ENCODE measurements at places on chromosomes 5 and 9.

GRCh38 chr9:118721923-118722322 is 647.3 kb downstream of the BRINP1 start:
- DNase-seq: no peak

DNA sequence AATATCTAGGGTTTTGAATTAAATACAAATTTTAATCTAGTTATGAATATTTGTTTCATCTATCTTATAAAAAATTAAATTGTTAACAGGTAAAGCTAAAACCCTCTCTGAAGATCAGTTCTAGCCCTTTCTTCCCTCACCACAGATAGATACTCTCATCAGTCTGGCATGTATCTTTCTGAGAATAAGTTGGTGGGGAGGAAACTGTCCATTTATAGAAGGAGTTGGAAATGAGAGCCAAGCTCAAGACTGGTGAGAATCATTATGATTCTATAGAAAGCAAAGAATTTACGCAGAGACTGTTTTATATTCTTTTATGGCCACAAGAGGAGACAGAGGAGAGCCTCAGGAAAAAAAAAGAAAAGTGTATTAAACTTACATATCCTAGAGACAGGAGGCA is 59.0 kb downstream of the STARD4 start:
- no peak for DNase-seq

DNA sequence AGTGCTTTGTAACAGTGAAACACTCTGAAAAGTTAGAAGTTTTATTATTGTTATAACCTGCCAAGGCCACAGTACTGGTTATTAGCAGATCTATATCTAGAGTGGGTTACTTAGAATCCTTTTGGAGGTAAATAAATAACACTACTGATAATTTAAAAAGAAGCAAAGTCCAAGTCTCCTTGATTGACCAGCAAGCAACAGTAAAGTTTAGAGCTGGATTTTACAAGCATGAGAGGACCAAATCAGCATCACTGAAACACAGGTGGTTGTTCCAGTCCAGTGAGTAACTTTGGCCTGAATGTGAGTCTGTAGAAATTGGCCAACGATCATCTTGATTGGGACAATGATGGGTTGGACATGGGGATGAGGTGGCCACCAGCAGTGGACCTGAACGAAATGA is 77.2 kb upstream of the AGXT2 start:
- DNase-seq: no peak

GRCh38 chr9:79769476-79770275 is 197.9 kb downstream of the TLE4 start:
- DNase-seq: peak; percentile 69

GRCh38 chr5:35488055-35488454 is 129.6 kb upstream of the SPEF2 start:
- DNase-seq: no peak

DNA sequence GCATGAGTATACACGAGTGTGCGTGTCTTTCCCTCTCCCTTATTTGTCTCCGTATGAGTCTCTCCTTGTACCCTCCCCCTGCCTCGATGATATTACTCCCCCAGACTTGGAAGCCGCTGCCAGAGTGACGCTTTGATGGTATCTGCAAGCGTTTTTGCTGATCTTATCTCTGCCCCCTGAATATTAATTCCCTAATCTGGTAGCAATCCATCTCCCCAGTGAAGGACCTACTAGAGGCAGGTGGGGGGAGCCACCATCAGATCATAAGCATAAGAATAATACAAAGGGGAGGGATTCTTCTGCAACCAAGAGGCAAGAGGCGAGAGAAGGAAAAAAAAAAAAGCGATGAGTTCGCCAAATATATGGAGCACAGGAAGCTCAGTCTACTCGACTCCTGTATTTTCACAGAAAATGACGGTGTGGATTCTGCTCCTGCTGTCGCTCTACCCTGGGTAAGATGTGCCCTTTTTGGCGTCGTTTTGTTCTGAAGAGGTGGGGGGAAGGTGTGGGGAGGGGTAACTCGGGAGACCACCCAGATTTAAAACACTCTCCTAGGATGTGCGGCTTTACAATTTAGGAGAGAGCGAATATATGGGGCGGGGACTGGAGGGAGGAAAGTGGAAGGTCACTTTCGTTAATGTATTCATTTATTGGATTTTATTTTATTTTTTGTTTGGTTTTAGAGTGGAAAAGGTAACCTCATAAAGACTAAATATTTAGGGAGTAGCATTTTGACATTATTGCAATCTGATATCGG is at the start of gene GABRG2:
Gene GABRG2 (plus strand): TSS at position 119 of the 757 bp plus-strand sequence. CDS start 227 bp downstream, at position 346.
- DNase-seq: no peak

DNA sequence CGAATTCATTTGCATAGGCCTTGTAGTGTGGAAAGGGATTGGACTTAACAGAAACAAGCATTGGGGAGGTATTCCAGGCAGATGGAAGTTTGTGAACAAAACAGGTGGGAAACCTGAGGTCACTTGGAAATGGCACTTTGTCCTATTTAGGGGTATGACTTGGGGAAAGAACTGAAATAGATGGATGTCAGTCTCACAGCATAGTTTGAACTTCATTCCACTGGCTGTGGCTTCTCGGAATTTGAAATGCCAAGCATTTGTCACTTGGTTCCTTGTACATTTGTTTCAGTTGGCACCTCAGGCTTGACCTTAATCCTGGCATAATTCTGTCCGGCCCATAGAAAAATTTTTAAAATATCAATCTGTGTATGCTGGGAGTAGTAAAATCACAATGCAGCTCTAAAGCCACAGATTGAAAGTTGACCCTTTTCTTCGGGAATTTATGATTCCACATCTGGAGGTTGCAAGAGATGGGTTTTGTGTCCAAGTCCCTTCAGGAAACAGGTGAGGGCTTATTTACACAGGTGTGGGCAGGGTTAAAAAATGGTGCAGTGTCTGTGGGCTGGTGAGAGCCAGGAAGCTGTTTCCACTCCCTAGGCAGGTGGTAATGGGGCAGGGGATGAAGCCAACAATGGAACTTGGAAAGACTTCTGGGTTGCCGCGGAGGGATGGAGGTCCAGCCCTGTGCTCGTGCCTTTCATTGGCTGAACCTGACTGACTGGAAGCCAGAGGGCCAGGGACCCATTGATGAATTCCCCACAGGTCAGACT is 39.2 kb upstream of the PDE8B start:
- DNase-seq: no peak

- no peak for DNase-seq
These were observed 14.3 kb downstream of the IRF1 start for GRCh38 chr5:132475987-132476875.

GRCh38 chr9:19232823-19233194 is 2.3 kb downstream of the DENND4C start:
- no peak for DNase-seq

GRCh38 chr5:136242611-136243010 is 49.6 kb upstream of the SMIM32 start:
- DNase-seq: no peak

- no peak for DNase-seq
These were observed 38.7 kb upstream of the UBAP2 start for GRCh38 chr9:34087370-34087769.

DNA sequence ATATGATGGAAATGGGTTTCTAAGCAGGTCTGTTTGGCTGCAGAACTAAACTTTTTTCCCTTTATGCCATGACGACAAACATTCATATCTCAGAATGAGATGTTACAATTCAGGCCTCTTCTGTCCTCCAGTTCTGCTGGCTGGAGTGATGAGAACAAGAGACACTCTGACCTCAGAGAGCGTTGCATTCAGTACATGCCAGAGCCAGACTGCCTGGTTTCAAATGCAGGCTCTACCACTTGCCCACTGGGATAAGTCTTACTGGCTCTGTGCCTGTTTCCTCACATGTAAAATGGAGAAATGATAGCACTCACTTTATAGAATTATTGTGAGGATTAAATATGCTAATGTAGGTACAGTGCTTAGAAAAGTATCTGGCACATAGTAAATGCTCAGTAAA is 24.8 kb upstream of the TOMM5 start:
- DNase-seq: no peak

- no peak for DNase-seq
These were observed 330.8 kb upstream of the RFX3 start for GRCh38 chr9:3856592-3856991.

DNA sequence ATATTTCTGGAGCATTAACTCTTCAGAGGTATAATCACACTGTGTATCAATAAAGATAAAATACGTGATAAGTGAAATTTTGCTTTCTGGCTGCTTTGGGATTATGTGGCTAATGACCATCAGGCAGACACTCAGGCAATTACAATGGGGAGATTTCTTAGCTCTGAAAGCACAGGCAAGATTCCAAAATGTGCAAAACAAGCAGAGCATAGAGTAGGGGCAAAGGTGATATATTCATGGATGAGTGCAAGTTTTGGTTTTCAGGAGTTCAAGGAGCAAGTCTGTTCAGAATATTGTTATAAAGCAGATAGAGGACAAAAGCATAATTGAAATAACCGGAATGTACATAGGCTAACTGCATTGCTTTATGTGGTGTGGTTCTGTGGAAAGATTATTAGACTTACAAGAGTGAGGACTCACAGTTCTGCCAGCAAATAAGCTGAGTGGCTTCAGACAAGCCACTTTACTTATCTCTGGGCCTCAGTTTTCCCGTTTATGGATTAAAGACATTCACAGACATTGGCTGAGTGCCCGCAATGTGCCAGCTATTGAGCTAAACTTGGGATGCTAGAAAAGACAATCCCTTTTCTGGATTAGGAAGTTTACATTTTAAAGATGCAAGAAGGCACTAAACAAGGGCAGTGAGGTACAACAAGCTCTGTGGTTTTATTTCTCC is 945.6 kb upstream of the ARRDC3 start:
- DNase-seq: no peak

- DNase-seq: peak; percentile 1
These were observed 73.8 kb downstream of the IRX2 start for GRCh38 chr5:2677689-2678088.

DNA sequence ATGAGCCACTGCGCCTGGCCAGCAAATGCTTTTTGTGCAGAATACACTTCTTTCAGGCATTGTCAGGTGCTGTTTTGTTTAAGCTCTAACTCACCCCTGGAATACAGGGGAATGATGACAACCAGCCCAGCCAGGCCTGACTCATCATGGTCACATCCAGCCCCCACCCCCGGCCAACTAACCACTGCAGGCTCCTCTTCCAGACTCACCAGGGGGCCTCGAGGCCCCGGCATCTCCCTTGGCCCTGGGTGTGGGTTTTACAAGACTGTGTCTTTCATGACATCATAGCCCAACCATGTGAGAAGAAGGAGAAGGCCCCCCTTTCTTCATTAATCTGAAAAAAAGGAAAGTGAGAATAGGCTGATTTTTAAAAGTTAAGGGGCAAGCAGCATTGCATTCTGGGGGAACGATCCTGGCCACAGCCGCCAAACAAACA is 35.5 kb downstream of the OLFML2A start:
- peak; percentile 99 for DNase-seq

GRCh38 chr5:10735569-10736276 is 25.3 kb downstream of the DAP start:
- no peak for DNase-seq

GRCh38 chr5:151721087-151721646 is 34.5 kb upstream of the SPARC start:
- DNase-seq: peak; percentile 35

DNA sequence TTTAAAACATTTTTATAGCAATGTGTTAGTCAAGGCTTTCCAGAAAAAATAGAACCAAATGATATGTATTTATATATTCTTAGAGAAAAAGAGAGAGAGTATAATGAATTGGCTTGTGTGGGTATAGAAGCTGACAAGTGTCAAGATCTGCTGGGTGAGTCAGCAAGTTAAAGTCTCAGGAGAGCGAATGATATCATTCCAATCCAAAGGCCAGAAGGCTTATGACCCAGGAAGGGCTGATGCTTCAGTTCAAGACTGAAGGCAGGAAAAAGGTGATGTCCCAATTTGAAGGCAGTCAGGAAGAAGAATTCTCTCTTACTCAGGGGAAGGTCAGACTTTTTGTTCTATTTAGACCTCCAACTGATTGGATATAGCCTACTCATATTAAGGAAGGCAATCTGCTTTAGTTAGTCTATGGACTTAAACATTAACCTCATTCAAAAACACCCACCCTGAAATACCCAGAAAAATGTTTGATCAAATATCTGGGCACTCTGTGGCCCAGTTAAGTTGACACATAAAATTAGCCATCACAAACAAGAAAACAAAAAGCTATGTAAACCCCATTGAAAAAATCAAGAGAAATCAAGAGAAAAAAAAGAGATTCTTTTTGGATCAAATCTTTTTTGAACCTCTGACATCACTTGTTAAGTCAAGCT is 189.6 kb downstream of the PIK3R1 start:
- no peak for DNase-seq

DNA sequence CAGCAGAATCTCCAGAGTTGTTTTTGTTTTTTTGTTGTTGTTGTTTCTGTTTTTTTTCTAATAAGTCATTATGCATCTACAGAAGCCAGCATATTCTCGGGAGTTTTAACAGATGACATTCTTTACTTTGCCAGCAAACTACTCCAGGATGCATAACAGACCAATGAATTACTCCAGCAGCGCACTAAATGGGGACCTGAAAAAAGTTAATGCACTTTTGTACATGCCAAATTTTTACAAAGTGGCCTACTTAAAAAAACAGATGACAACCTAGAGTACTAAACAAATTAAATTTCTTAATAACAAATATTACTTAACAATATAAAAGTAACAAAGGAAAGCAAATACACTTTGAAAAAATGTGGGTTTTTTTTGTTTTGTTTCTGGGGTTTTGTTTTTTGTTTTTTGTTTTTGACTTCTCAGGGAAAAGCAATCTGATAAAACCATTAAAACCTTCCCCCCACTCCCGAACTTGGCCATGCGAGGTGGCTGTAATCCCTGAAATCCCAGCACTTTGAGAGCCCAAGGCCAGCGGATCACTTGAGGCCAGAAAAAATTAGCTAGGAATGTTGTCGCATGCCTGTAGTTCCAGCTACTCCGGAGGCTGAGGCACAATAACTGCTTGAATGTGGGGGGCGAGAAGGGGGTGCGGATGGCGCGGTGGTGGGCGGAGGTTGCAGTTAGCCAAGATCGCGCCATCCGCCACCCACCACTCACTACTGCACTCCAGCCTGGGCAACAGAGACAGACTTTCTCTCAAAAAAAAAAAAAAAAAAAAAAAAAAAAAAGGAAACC is 352.4 kb downstream of the CETN3 start:
- peak; percentile 91 for DNase-seq

DNA sequence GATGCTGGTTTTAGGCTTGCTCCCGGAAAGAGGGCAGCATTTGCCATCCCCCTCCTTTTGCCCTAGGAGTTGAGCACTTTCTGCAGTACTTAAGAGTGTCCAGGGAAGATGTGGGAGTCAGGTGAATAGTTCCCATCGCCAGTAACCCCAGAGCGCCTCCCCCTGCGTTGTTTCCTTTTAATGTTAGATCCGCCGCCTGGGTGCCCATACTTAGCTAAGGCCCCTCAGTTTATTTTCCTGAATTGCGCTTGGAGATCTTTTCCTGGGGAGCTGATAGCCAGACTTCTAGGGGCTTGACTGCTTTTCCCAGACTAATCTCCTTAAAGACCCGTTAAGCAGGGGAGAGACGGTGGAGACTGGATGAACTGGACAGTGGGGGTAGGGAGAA is 377 bp upstream of the PCDHAC2 start:
- DNase-seq: no peak

- DNase-seq: no peak
These were observed 10.1 kb downstream of the ABCA2 start for GRCh38 chr9:137017791-137018497.
